DMS 273 treated with DMSO at 0.1 percent for 48 hours (cell line): ENCODE measurements at places on chromosomes 7 and 10.
A peak's percentile ranks its signal among the peaks of the same experiment; 100 is the strongest.

- DNase-seq = no peak
Measured at GRCh38 chr7:99622596-99622995, 5.8 kb downstream of the ZSCAN25 start.

- DNase-seq = no peak
Measured at GRCh38 chr7:139768249-139768824, 9.5 kb downstream of the HIPK2 start.

DNA sequence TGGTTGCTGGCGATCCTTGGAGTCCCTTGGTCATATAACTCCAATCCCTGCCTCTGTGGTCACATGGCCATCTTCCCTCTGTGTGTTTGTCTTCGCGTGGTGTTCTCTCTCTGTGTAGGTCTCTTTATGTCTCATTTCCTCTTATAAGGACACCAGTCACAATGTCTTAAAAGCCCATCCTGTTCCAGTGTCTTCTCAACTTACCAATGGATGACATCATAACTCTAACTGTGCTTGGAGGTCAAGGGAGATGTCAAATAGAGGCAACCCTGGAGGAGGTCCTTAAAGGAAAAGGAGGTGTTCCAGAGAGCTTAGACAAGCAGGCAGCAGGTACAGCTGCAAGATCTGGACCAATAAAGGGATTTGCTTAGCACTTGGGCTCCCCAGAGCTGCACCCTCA lies 143.0 kb downstream of the BUB3 start:
- no peak for DNase-seq

GRCh38 chr7:111333010-111333409 lies 229.3 kb downstream of the IMMP2L start:
- no peak for DNase-seq

DNA sequence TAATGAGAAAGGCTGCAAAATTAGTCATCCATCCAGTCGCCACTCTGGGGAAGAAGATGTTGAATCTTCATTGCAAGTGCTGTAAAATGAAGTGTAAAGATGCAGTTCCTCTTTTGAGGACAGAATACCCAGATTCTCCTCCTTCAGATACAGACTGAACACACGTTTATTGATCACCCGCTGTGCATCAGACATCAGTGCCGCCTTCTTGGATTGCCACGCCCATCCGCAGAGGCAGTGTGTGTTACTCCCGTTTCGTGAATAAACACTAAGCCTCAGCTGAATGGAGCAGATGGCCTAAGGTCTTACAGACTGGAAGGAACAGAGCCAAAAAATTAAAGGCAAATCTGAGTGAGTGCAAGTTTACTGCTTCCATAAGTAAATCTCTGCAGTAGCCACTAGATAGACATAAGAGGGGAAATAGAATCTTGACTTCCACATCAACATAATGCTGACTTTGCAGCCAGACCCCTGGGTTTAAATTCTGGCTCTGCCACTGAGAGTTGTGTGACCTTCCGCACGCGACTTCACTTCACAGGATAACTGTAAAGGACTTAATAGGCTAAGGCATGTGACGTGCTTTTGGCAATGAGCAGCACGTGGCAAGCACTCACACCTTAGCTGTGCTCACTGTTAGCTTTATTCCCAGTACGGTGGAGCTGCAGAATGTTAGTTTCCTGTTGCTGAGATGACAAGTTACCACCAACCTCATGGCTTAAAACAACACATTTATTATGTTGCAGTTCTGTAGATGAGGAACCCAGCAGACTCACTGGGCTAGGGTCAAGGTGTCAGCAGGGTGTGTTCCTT lies 285.9 kb downstream of the CELF2 start:
- DNase-seq = peak; percentile 41
